ENCODE measurements at places on chromosomes 5 and 9.

DNA sequence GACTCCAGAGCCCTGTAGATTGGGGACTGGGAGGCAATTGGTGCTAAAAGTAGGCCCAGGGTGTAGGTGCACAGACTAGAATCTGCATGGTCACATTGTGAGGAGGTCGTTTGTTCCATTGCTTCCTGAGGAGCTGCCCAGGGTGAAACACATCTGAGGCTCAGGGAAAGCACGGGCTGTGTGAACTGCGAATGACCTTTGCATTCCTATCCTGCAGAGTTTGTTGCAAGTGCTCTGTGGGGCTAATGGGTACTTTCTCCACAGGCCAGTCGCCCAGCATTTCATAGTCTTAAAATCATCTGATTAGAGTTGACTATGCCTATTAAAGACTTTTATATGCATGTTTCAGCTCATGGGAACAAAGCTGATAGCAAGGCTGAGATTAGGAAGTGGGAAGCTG lies 14.4 kb upstream of the SLC46A2 start:
- DNase-seq: no peak

DNA sequence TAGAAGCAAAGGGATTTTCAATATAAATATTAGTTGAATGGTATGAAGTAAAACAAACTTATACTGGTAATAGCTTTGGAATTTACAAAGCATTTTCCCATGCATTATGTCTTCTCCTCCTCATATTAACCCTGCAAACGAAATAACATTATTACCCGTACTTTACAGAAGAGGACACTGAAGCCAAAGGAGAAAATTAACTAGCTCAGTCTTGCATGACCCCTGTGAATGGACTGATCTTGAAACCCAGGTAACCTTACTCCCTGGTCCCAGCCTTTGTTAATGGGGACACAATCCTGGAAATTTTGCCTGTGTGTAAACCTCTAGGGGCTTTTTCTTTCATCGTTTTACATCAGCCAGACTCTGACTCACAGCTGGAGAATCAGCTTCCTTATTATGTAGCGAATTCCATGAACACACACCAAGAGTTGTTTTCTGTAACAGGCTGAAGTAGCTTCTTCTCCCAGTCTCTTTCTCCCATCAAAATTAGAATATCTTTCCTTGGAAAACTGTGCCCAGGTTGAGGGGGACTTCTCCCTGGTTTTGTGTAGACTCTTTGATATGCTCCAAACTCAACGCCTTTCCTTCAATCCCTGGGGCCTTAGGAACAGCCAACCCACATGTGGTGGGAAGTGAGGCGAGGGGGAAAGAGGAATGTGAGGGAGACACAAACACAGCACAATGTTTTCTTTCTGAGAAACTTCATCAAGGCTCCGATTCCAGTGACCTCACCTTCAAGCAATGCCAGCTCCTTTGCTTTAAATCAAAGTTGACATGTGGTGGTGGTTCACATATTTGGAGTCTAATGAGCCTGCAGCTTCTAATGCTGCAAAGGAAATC lies 480.9 kb upstream of the PAPPA start:
- no peak for DNase-seq

- DNase-seq: no peak
Measured at GRCh38 chr9:131402738-131403492, 9.0 kb downstream of the PRRC2B start.

- DNase-seq: no peak
Measured at GRCh38 chr9:93959739-93960154, 4.6 kb upstream of the BARX1 start.

DNA sequence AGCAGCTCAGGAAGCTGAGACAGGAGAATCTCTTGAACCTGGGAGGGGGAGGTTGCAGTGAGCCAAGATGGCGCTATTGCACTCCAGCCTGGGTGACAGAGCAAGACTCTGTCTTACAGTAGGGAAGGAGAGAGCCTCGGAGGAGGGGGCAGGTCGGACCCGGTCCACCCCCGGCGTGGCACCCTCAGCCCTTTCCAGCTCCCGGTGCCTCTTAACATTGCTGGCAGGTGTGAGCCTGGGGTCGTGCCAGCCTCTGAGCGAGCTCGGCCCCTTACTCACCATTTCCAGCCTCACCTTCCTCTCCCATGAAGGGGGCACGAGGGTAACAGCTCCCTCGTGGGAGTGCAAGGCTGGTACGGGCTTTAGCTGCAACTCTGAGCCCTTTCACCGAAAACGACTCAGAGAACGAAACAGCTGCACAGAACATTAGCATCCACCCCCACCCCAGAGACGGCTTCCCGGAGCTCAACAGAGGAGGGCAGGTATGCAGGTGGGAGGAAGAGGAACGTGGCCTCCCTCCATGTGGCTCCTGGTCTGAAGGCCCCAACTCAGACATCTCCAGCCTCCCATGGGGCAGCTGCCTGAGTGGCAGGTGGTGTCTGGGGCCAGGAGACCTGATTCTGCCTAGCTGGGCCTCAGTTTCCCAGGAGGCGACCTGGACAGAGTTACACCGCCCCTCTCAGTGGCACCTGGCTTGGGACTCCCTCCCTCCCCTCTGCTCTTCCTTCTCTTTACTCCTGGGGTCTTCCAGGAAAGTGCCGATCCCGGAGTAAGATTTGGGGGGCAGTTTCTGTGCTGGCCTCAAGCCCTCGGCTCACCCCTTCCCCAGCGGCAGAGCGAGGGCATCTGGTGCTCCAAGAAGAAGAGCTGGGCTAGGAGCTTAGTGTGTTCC lies 28.5 kb upstream of the ABO start:
- DNase-seq: no peak

- no peak for DNase-seq
Measured at GRCh38 chr5:94575196-94575595, 43.2 kb downstream of the KIAA0825 start.

GRCh38 chr5:98464737-98465330 lies 308.6 kb upstream of the RGMB start:
- DNase-seq: no peak

DNA sequence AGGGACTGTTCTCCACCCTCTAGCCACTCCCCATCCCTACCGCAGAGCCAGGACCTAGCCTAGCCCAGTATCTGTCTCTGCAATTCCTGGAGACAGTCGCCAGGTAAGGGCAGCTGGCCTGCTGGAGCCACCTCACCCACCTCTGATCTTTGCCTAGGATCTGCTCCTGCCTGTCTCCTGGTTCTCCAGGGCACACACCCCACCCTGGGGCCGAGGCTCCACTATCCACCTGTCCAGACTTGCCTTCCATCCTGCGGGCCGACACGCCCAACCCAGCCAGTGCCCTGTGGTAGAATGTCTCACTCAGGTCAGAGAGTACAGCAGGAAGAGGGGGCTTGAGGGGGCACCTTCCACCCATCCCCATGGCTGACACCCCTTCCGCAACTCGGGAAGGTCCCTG lies 15.7 kb upstream of the AQP7 start:
- no peak for DNase-seq

DNA sequence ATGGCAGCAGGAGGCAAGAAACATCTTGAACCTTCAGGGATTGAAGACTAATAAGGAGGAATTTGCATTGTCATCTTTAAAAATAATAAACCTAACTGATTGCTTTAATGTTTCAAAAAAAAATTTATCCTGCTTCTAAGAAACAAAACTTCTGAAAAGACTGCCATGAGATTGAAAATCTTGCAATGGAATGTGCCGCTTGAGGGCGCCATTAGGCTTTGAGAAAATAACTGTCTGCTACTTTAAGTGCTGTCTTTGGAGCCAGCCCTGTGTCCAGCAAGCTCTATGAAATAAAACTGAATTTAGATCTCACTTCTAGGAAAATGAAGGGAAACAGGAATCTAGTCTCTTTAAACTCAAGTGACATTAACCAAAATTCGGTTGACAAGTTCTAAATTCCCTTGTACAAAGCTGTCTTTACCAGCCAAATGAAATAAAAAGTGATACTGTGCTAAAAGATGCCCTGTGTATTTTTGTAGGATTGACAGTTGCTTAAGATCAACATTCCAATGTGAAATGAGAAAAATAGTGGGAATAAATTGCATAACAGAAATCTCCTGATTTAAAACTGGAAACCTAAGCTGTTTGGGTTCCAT lies 79.4 kb downstream of the ESM1 start:
- peak; percentile 45 for DNase-seq

GRCh38 chr9:127921557-127922120 lies 4.8 kb upstream of the ST6GALNAC4 start:
- peak; percentile 68 for DNase-seq

GRCh38 chr9:122186777-122187470 lies 27.2 kb downstream of the MORN5 start:
- DNase-seq: no peak

GRCh38 chr5:139799359-139799758 lies 3.8 kb downstream of the PSD2 start:
- no peak for DNase-seq

DNA sequence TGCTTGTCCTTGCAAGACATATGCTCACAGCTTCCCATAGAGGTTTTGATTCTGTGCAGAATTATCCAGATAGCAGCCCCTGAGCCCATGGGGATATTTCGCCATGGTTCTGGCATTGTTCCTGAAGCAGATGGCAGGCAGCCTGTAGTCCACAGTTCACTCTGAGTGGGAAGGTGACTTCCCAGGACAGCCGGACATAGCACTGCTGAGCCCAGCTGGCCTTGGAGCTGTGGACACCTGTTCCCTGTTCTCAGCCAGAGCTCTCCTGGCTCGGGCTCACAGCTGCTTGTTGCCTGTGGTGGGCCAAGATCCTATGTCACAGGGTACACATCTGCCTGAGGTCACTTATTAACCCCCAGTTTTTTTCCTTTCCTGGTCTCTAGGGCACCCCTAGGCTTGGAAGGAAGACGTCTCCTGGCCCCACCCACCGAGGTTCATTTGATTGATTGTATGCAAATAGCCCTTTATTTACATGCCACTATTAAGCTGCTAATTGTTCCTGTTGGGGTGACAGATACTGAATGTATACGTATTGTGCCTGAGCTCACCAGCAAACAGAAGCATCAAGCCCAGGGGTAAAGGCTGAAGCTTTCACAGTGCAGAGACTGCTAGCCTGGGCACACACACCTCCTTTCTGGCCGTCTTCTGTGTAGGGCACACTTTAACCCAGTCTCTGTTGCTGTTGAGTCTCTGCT lies 96.6 kb upstream of the DMRT1 start:
- no peak for DNase-seq

DNA sequence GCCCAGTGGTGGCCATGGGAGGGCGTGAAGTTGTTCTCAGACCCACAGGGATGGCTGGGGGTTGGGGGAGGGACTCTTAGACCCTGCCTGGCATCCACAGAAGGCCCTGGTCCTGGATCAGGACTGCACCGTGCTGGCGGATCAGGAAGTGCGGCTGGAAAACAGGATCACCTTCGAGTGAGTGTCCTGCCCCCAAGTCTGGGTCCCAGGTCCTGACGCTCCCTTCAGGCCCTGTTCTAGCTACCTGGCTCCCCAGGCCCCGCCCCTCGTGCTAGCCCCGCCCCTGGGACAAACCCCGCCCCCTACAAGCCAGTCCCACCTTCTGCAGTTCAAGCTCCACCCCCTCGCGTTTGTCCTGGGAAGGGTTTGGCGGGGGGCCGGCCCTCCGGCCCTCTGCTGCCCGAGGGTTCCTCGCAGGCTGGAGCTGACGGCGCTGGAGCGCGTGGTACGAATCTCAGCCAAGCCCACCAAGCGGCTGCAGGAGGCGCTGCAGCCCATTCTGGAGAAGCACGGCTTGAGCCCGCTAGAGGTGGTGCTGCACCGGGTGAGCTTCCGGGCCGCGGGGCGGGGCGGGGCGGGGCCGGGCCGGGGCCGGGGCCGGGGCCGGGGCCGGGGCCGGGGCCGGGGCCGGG lies 12.9 kb downstream of the RGS14 start:
- DNase-seq: peak; percentile 29

GRCh38 chr5:168407211-168407610 lies 79.1 kb upstream of the RARS1 start:
- no peak for DNase-seq

DNA sequence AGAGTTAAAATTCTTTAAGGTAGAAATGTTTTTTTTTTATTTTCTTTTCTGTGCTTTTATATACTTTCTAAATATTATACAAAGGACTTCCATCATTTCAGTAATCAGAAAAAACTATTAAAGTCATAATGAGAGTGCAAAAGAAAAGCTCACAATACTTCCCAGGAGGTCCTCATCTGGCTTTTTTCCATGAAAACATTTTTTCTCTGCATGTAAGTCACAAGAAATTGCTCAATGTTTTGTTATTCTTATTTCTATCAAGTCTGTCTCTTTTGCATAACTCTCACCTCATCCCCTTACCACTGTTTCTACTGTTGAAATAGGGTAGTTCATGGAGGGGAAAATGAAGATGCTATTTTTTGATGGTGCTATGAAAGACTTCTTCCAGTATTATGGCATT lies 375.0 kb downstream of the TMEM232 start:
- no peak for DNase-seq

DNA sequence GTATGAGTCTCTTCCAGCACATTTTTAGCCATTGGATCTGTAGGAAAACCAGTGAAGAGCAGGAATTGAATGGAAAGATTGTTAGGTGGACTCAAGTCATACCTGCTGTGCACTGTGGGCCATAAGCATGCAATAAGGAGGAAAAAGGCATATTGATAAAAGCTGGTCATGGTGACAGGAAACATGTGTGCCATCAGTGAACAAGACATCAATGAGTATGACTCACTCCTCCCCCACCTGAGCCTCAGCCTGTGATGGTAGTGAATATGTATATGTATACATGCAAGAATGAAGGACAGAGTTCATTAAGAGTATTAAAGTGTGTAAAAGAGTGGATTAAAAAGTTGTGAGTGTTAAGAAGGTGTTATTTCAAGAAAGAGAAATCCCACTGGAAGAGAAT lies 164.5 kb downstream of the TMEM38B start:
- no peak for DNase-seq

GRCh38 chr9:127634021-127634420 lies 21.9 kb downstream of the STXBP1 start:
- DNase-seq: no peak

GRCh38 chr5:126676195-126676624 lies 75.5 kb downstream of the PHAX start:
- peak; percentile 44 for DNase-seq

- DNase-seq: no peak
Measured at GRCh38 chr9:131673068-131673467, 66.8 kb downstream of the RAPGEF1 start.

DNA sequence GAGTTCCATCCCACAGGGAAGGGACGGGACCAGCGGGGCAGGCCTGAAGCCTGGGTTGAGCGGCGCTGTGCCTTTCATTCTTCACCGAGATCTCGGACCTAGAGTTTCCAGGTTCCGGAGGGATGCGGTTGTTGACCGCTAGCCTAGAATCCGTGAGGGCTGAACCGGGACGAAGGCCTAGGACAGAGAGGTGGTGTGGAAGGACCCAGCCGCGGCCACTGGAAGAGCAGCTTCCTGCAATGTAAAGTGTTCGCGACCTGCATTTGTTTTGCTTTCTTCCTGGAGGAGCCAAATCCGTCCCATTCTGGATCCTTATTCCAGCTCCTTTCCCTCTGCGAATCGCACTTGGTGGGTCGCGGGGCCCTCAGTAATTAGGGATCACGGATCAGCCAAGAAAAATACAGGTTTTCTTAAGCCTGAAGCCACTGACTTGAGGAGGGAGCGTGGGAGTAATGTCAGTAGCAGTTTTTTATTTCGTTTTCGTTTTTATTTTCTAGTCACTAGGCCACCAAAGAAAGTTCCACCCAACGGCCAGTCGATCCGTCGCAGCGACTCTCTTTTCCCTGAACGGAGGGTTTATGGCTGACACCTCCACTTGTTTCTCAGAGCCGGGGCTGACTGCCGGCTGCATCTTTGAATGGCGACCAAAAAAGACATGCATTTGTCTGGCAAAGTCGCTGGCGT lies 48.6 kb downstream of the ANXA2R start:
- no peak for DNase-seq

GRCh38 chr5:65925044-65925600 lies 1.3 kb upstream of the ERBIN start:
- peak; percentile 70 for DNase-seq

- no peak for DNase-seq
Measured at GRCh38 chr5:34914671-34915138, 599 bp downstream of the RAD1 start.

GRCh38 chr5:1864896-1865440 lies 17.8 kb downstream of the IRX4 start:
- DNase-seq: no peak
